MV-4-11 (cell line): ENCODE measurements at places on chromosomes 2 and 18.

DNA sequence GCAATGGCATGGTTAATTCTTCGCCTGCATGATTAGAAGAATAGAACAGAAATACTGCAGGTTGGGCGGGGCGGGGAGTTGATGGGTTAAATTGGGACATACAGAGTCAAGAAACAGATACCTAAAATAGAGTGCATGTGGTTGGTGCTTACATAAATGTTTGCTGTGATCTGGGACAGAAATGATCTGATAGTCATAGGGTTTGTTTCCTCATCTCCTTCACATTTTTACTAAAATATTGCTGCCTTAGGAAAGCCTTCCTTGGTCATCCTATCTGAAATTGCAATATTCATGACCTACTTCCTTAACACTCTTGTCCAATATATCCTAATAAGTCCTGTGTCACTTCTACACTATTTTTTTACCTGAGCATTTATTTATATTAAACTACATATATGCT lies 163.9 kb downstream of the TMEFF2 start:
- DNase-seq, result no peak

DNA sequence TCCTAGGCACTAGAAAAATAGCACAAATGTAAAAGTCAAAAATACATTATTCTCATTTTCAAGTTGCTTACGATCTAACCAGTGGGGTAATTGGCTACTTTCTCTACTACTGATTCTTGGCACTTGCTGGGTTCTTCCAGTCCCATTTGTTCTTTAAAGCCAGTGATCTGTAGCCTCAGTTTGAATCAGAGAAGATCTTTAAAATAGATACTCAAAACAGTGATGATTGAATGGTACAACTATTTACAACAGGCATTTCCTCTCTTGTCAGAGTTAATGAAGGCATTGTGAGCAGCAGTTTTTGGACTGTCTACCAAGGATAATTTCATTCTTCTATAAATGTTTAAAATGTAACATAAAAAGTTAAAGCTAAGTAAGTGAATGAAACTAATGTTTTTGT lies 128.3 kb upstream of the FSIP2 start:
- no peak for DNase-seq

GRCh38 chr18:67411116-67411515 lies 105.4 kb downstream of the DSEL start:
- no peak for DNase-seq

GRCh38 chr2:206190689-206191088 lies 31.0 kb downstream of the EEF1B2 start:
- no peak for DNase-seq

- DNase-seq, result no peak
Measured at GRCh38 chr2:62222674-62223073, 26.8 kb downstream of the B3GNT2 start.

DNA sequence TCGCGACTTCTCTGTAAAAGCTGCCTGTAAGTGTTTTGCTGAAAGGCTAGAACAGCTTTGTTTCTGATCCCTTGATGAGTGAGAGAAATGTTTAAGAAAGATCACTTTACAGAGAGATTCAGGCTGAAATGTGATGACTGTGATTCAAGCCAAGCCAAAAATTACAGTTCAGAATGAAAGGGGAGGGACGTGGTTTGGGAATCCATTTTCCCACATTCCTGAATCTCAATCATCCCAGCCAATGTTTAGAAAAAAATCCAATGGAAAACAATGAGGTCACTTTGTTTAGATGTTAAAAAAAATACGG lies 416.7 kb downstream of the ARHGAP15 start:
- DNase-seq, result no peak

DNA sequence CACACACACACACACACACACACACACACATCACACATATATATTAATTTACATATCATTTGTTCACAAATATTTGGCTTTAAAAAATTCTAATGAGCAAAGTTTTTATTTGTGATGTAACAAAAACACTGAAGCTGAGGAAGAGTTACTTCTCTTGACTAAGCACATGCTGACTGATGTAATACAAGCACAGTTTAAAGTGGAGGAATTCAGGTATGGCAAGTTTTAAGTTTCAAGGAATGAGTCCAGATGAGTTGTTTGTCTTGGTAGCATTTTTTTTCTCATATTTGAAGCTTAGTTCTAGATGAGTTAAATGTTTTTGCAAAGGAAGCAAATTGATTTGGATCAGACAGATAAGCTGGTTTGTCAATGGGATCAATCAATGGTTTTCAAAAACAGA lies 20.2 kb upstream of the CALCRL start:
- no peak for DNase-seq

GRCh38 chr18:6744816-6745455 lies 15.4 kb downstream of the ARHGAP28 start:
- DNase-seq, result no peak

DNA sequence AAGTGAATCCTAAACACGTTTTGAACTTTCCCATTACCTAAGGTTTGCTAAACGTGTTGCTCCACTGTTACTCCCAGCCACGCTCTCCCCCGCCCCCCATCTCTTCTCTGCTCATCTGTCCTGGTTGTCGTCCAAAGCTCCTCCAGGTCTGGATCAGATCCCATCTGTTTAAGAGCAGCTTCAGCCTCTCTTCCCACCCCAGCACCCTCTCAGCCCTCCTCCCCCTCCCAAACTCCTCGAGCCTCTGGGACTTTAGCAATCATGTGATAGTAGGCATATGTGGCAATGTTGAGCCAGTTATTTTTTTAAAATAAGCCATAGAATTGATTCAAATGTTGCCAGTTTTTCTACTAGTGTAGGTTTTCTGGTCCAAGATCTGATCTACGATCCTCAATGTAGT lies 20.0 kb upstream of the LPIN1 start:
- DNase-seq, result no peak

DNA sequence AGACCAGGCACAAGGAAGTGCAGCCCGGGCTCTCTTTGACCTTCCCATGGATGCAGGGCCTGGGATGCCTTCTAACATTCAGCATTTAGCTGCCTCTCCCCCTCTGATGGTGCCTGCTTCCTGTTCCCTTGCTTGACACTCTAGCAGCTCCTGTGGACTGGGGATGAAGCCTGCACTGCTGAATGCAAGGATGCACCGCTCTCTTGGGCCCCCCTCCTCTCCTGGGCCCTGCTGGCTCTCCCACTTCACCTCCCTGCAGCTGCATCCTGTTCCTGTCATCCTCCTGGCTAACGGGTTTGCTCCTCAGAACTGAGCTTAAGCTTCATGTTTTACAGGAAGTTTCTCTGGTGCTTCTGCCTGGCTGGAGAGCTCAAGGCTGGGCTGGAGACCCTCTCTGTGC lies 254.1 kb downstream of the TSN start:
- no peak for DNase-seq

DNA sequence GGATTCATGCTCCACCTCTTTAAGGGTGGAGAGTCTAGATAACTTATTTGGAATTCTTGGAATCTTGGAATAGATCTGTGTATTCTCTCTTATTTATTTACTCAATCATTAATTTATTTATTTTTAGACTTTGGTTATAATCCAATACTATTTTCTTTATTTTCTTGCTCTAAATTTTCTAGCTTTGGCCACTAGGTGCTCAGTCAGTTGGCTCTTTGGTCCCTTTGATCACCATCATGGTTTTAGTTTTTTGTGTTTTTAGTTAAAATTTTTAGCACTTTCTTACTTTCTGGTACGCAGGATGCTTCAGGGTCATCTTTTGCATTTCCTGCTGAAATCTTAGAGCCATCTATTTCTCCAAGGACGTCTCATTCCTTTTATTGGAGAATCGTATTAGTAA lies 5.2 kb upstream of the PLEK start:
- no peak for DNase-seq

DNA sequence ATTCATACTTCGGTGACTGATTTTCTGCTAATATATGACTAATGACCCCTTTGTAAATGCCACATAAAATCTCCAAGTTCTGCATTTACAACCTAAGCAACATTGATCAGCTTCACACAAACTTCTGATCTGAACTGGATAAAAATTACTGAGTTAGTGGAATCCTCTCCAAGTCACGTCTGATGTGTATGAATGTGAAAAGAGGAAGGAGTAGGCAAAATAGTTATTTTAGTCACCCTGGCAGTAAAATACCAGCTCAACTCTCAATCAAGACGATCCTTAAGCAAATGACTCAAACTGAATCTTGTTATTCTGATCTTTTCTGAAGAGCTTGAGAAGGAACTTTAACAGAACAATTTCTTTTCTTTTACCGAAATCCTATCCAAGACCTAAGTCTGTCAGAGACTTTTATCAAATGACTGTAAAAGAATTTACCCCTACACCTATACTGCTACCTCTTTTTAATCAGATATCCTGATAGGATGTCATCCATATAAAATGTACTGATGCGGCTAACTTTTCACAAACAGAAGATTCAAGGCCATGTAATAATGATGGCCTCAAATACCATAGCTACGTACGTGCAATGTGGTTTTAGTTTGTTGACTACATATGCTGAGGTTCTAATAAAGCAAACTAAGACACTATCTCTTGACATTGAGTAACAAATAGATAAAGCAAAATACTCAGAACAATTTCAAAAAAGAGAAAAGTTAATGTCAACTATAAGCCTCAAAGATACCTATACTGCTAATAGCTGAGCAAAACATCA lies 23.7 kb downstream of the CUL3 start:
- DNase-seq, result peak; percentile 78

DNA sequence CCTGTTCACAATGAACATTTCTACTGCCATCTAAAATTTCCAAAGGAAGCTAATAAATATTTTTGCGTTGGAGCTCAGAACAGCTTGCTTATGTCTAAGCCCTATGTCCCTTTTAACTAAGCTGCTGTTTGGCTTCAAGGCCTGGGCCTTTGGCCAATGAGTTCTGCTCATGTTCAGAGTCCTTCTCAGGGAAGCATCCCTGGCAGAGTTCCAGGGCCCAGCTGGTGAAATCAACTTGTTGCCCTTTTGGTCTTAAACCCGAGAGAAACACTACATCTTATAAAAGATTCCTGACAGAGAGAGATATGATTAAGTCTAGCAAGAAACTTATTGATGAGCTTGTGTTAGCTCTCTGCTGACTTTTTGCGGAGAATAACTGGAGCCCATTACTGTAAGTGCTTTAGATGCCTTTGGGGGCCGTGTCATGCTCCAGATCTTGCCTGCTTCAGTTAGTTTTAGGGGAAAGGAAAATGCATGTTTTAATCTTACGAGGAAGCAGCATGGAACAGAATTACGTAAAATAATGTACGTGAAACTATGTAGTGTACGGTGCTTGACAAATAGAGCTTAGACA lies 102.5 kb upstream of the NOSTRIN start:
- no peak for DNase-seq

DNA sequence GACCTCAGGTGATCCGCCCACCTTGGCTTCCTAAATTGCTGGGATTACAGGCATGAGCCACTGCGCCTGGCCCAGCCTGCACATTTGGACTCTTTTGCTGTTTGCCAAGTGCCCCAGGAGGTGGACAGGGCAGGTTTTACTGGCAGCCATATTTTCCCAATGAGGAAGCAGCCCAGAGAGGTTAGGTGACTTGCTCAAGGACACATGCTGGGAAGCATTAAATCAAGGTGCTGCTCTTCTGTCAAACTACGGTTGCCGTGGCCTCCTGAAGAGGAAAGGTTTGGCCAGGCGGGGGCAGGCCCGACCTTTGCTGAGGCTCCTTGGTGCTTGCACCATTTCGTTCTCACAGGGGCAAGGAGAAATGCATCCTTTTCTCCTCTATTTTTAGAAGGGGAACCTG lies 44.0 kb downstream of the DNMT3A start:
- DNase-seq, result peak; percentile 15

GRCh38 chr2:138881126-138881525 lies 100.9 kb upstream of the NXPH2 start:
- DNase-seq, result no peak

- peak; percentile 94 for DNase-seq
Measured at GRCh38 chr2:38610851-38611801, 8.4 kb upstream of the HNRNPLL start.

DNA sequence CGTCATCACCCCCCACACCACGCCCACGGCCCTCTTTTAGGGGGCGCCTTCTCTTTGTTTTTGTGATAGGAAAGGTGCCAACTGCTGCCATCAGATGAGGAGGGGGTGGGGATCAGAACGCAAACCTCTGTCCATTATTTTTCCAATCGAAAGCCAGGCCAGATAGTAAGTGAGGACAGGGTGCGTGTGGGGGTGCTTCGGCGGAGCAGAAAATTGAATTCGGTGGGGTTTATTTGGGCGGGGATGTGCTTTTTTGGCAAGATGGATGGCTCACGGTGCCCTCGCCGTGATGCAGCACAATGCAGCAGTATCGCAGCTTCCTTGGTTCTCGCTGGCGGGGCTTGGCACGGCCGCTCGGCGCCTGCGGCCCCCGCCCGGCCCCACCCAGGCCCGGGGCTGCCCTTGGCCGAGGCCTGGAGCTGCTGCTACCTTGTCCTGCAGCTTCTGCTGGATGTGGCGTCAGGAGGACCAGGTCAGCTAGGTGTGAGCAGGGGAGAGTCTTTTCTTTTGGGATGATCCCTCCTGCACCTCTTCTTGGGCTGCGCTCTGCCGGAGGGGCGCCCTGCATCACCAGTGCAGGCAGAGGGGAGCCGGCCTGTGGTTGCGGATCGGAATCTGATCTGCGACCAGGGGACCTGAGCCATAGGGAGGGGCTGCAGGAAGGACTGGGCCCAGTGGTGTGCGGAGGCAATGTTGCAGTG lies 1.3 kb downstream of the SPTBN1 start:
- DNase-seq, result no peak

GRCh38 chr2:69911985-69912563 lies 2.8 kb upstream of the MXD1 start:
- peak; percentile 56 for DNase-seq

GRCh38 chr2:207504513-207505170 lies 25.1 kb upstream of the CREB1 start:
- DNase-seq, result peak; percentile 83

DNA sequence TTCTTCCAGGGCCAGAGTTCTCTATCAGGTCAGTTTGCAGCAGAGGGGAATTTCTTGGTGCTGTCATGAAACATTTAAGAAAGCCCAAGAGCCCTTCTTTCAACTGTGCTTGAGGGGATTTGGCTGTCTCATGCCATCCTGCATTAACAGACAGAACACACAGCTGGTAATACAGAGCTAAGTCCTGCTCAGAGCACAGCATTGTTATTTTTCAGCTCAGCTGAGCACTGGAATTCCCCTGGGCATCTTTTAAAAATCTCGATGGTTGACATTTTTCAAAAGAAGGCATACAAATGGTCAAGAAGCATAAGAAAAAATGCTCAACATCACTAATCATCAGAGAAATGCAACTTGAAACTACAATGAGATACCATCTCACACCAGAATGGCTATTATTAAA lies 14.9 kb upstream of the IL1R2 start:
- DNase-seq, result no peak

GRCh38 chr18:63253428-63254372 lies 65.9 kb downstream of the BCL2 start:
- peak; percentile 56 for DNase-seq
